NCI-H146 (cell line): ENCODE measurements at places on chromosomes 12 and 14.

- DNase-seq: no peak
These were observed 13.6 kb downstream of the CTDSP2 start for GRCh38 chr12:57832966-57833365.

DNA sequence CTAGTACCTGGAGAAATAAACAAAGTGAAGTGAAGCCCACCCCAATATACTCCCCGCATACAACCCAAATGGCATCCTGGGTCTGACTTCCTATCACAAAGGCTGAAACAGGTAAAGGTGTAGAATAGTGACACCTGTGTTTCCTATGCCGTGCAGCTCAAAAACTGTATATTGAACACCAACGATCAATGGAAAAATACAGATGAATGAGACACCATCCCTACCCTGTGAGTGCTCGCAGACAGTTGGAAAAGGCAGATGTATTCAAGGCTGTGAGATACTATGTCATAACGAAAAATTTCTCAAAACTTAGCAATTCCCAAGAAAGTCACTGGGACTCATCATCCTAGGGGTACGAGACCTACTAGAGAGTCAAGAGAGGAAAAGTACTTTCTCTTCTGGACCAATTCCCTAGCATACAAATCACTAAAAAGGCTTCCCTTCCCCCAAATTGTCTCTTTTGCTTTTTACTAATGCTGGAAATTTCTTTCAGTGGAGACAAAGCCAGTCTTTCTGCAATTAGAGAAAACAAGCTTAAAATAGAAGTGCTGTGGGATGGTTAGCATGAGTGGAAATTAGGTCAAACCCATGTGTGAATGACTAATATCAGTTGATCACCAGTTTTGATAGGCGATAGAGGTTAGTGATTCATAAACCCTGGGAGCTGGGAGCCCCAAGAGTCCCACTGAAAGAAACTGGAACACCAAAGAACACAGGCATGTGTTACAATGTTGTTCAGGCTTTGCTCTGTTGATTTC is 249.7 kb downstream of the SPTSSA start:
- no peak for DNase-seq

GRCh38 chr12:43293396-43293795 is 258.6 kb downstream of the ADAMTS20 start:
- DNase-seq: no peak

- DNase-seq: no peak
These were observed at the start of gene TAS2R43 for GRCh38 chr12:11092128-11092527. TAS2R43 (minus strand) TSS chr12:11092313; CDS start chr12:11092229, 84 bp downstream.

GRCh38 chr12:20260851-20261250 is 107.5 kb upstream of the PDE3A start:
- DNase-seq: no peak

- DNase-seq: no peak
These were observed 522.0 kb upstream of the SEL1L start for GRCh38 chr14:82055515-82056115.
